CD4-positive, alpha-beta T cell treated with Interleukin-6 for 4 hours (primary cell): ENCODE measurements at places on chromosomes 3 and 15.

GRCh38 chr3:177034832-177035475 lies 162.3 kb downstream of the TBL1XR1 start:
- no peak for DNase-seq

DNA sequence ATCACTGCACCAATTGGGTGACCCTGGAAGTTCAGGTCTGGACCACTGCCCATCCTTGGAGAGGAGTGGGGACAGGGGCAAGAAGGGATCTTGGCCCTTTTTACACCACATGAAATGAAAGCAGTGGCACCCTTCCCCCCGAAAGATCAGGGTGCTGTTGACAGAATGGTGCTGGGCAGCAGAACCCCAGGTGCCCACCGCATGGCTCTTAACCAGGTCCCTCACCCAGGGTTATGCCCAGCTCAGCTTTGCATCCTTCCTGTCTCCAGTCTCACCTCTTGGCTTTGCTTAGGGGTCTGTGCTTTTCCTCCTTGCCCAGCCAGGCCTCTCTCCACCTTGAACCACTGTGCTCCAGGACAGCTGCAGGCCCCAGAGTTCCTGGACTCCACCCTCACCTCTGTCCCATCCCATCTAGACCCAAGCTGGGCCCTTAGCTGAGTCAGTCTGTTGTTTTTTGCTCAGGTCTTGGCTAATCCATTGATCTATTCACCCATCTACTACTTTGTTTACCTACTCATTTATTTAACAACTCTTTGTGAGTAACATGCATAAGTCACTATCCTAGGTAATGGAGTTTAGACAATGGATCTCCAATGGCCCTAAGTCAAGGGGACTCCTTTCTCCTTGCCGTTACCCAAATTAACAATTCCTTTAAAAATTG lies 77.1 kb upstream of the PRR23E start:
- DNase-seq: no peak

GRCh38 chr3:107942244-107942643 lies 148.6 kb downstream of the CD47 start:
- DNase-seq: peak; percentile 7

- no peak for DNase-seq
Measured at GRCh38 chr3:145183261-145183660, 977.7 kb downstream of the PLOD2 start.

DNA sequence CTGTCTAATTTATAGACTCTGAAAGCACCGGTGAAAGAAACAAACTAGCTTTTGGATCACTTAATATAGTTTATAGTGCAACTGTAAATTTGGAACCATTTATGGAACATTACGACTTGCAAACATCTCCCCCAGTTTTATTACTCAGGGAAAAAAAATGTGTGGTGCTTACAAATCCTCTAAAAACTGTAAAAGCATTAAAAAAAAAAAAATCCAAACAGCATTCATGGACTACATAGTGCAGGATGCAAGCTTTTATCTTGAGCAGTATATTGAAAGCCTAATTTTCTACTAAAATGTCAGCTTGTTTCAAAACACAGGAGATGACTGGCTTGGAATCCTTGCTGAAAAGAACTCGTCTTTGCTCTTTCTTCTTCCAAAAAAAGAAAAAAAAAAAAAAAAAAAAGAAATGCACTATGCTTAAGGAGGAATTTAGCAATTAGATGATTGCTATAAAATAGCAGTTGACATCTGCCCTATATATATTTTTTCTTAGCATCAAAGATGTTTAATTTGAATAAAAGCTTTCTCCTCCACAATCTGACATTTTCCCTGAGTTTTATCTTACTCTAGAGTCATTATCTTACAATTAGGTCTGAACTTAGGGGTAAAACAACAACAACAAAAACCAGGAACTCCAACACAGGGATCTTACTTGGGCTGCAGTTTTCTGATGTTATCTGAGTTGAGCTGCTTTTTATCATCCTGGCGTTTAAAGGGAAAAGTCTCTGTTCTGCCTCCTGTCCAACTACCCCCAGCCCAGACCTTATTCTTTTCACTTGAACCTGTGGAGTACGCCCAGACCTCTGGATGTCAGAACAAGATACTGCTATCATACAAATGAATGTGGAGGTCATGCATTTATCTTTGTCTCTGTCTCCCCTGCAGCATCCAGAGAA lies 62.6 kb upstream of the PDZRN3 start:
- no peak for DNase-seq

DNA sequence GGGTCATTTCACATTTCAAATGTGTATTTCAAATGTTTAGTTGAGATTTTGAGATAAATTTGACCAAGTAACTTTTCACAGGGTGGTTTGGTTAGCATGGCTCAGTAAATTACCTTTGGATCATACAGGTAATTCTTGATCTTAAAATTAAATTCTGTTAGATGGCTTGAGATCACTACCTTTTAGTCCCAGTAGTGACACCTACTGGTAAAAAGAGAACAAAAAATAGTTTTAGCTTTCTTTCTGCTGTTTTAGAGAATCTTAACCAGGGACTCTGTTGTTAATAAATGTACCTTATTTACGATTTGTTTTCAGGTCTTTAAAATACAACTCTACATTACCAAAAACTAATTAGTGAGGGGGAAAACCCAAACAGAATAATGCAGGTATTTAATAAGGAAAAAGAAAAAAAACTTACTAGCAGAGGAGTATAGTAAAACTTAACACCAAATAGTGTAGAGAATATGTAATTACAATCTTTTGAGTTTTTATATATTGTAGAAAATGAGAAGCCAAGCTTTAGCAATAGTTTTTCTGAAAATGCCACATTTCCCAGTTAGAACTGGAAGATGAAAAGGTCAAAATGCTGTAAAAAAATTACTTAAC lies 620.3 kb upstream of the AGTR1 start:
- DNase-seq: no peak

GRCh38 chr3:39056151-39056550 lies 4.3 kb downstream of the WDR48 start:
- DNase-seq: no peak

GRCh38 chr3:104549099-104549714 lies 817.5 kb upstream of the ALCAM start:
- no peak for DNase-seq

DNA sequence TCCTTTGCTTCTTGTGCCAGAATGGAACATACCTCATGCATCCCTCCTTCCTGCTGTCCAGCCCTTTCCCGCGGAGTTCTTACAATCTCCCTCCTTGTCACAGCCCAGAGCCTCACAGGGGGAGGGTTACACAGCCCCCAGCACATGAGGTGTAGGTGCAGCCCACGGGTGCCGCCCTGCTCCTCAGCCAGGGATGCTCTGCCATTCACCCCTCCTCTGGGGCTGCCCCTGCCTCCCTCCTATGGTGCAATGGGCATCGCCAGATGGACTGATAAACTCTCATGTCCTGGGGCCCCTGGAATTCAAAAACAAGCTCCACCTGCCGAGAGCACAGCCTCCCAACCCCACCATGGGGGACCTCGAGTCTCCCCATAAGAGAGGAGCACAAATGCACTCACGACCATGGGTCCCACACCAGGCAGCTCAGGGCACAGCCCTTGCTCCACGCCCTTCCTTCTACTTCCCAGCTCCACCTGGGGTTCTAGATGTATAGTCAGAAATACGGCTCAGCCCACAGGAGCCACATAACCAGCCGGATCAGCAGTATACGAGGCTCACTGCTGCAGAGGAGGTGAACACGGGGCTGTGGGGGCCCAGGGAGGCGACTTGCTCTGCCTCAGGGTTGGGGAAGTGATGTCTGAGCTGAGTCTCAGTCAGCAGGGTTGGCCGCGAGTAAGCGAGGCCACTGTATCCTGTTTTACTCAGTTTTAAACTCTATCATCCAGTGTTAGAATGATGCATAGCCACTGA lies 269.7 kb upstream of the LYSMD4 start:
- DNase-seq: no peak

- no peak for DNase-seq
Measured at GRCh38 chr3:25493246-25493645, 65.2 kb downstream of the RARB start.

DNA sequence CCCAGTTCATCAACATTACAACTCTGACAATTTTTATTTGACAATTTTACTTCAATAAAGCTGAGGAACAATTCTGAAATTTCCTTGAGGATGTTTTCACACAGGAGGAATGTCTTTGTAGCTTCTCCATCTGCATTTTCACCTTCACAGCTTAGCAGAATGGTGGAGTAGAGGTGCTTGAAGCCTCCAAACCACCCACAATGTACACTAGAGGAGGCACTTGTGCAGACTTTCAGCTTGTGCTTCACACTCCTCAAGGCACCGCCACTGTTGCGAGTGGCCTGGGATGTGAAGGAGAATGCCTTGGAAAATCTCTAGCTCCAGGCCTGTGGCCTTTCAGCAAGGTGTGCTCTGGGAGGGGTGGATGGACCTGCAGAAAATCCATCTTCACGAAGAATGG lies 181.9 kb downstream of the EPHB1 start:
- DNase-seq: no peak

- DNase-seq: no peak
Measured at GRCh38 chr3:52408466-52408865, 36.4 kb downstream of the SEMA3G start.

GRCh38 chr15:68783226-68784058 lies 37.3 kb downstream of the ANP32A start:
- DNase-seq: peak; percentile 80

DNA sequence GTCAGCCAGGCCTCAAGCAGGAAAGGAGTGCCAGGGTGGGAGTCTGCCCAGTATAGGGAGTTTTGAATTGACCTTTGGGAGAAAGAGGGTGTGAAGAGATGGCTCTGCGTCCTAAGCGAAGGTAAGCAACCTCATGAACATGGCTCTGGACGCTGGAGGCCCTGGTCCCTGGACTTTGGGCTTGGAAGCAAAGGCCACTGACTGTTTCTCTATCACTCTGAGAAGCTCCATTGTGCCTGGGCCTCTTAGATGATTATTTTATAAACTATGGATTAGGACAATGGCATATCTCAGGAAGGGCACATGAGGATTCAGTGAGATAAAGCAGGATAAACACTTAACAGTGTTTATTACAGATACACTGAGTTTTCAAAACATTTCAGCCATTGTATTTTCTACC lies 59.0 kb downstream of the SUCLG2 start:
- DNase-seq: no peak

- DNase-seq: no peak
Measured at GRCh38 chr15:86629409-86630356, 550.0 kb downstream of the AGBL1 start.

GRCh38 chr3:195188426-195188927 lies 82.5 kb downstream of the XXYLT1 start:
- no peak for DNase-seq

DNA sequence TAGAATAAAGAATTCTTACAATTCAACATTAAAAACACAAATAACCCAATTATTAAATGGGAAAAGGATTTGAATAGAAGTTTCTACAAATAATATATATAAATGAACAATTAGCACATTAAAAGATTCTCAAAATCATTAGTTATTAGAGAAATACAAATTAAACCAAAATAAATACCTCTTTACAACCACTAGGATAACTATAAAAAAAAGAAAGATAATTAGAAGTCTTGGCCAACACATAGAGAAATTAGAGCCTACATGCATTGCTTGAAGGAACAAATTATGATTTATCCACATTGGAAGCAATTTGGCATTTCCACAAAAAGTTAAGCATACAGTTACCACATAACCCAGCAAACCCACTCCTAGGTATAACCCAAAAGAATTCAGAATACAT lies 502.3 kb upstream of the UBE2E2 start:
- DNase-seq: no peak

DNA sequence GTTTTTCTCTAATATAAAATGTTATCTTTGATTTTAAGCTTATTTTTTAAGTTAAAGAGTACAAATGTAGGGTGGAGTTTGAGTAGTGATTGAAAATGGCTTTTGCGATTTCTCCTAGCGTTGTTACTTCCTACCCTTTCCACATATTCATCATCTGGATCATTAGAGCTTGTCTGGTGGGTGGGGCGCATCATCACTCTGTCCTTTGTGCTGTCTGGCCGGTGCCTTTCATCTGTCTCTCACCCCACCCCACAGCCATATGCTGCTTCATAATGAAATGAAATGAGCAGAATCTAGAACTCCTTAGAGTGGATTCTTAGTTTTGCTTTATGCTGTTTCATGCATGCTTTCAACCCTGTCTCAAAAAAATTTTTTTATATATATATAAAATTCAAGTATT lies 44.3 kb downstream of the ATP1B3 start:
- DNase-seq: no peak

DNA sequence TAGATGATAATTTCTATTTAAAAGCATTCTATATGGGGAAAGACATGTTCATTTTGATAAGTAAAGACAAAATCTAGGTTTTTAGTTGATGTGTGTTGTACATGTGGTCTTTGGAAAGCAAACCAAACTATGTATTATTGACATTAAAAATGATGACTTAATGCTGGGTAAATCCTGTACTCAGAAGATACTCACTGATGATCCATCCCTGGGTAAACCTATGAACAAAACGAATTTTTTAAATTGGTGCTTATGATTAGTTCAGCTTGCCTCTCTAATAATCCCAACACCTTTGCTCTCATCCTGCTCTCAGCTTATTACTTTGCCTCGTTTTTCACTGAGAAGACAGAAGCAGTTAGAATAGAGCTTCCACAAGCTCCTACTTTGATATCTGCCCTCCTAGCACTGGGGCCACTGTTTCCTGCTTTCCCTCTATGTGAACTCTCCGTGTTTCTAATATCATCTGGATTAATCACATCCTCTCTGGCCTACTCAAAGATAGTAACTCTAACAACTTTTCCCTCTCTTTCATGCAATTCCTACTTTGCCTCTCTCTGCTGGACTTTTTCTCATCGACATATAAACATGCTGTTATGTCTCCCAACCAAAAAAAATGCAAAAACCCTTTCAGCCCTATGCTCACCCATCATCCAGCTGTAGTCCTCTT lies 29.3 kb downstream of the RARRES1 start:
- DNase-seq: no peak

GRCh38 chr3:63945558-63946096 lies 33.4 kb upstream of the SCAANT1 start:
- no peak for DNase-seq

- no peak for DNase-seq
Measured at GRCh38 chr15:32704395-32704981, 13.3 kb upstream of the GREM1 start.

DNA sequence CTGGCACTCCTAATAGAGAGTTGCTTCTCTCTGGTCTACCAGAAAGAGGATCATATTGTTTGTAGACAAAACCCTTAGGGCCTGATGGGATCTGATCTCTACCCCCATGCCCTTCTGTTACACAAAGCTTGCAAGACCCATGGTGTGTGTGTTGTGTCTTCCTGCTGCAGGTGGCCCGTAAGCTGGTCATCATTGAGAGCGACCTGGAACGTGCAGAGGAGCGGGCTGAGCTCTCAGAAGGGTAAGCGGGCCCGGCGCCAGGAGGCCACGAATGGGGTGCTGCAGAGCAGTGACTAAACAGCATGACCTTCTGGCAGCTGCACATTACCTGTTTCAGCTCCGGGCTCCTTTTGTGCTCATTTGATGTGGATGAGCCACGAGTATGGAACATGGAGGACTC lies 18.2 kb downstream of the TPM1 start:
- no peak for DNase-seq

GRCh38 chr15:25065876-25066275 lies 111.1 kb downstream of the SNRPN start:
- DNase-seq: no peak

- DNase-seq: no peak
Measured at GRCh38 chr3:115084686-115085085, 62.4 kb downstream of the ZBTB20 start.
